ENCODE measurements at places on chromosomes 3 and 15. TPM values are rescaled to one million over a fixed set of nuclear protein-coding genes. Genes with fewer than 3 reads are reported as not detected.
A peak's percentile ranks its signal among the peaks of the same experiment; 100 is the strongest.

- H3K36me3 ChIP-seq, result peaks cover 8% of the 10 kb centered on the region
- no peak for DNase-seq
- no peaks in the 10 kb centered on the region for H3K27me3 ChIP-seq
- H3K4me1 ChIP-seq, result peaks cover 37% of the 10 kb centered on the region
- no peak overlapping the region for H3K27ac ChIP-seq
These were observed 8.8 kb downstream of the FILIP1L start for GRCh38 chr3:100105501-100105900.

GRCh38 chr15:75359537-75360250, 8.7 kb downstream of the MAN2C1 start:
- DNase-seq, result no peak
- no peaks in the 10 kb centered on the region for H3K27me3 ChIP-seq
- no peak overlapping the region for H3K27ac ChIP-seq
- no peaks in the 10 kb centered on the region for H3K36me3 ChIP-seq
- no peaks in the 10 kb centered on the region for H3K4me1 ChIP-seq
- no peak overlapping the region for H3K4me3 ChIP-seq

GRCh38 chr3:195128255-195129071, 142.5 kb downstream of the XXYLT1 start:
- H3K27me3 ChIP-seq, result no peaks in the 10 kb centered on the region
- no peak for DNase-seq
- peaks cover 61% of the 10 kb centered on the region for H3K4me1 ChIP-seq
- H3K27ac ChIP-seq, result peak overlapping the region; percentile 7
- no peak overlapping the region for H3K4me3 ChIP-seq

DNA sequence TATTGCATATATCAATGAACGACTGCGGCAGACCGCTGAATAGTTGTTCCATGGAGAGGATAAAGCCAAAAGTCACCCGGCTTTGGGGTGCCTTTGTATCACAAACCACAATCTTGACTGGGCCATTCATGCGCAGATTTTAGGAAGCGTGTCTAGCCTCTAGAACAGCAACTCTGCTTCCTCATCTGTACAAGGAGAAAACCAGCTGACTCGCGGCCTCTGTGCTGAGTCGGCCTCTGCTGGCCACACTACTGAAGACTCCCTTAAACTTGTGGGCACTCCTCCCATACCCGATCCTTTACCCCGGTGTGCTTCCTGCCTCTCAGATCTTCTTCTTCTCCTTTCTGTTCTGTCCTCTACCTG, 872 bp downstream of the DLEC1 start:
- DNase-seq, result peak; percentile 78
- no peaks in the 10 kb centered on the region for H3K36me3 ChIP-seq
- peaks cover 4% of the 10 kb centered on the region for H3K27me3 ChIP-seq
- H3K27ac ChIP-seq, result peak overlapping the region; percentile 88
- peak overlapping the region; percentile 91 for H3K4me3 ChIP-seq
- H3K4me1 ChIP-seq, result peaks cover 27% of the 10 kb centered on the region

GRCh38 chr3:192901435-192901834, 16.2 kb downstream of the MB21D2 start:
- no peak overlapping the region for H3K27ac ChIP-seq
- H3K4me1 ChIP-seq, result no peaks in the 10 kb centered on the region
- no peaks in the 10 kb centered on the region for H3K36me3 ChIP-seq

DNA sequence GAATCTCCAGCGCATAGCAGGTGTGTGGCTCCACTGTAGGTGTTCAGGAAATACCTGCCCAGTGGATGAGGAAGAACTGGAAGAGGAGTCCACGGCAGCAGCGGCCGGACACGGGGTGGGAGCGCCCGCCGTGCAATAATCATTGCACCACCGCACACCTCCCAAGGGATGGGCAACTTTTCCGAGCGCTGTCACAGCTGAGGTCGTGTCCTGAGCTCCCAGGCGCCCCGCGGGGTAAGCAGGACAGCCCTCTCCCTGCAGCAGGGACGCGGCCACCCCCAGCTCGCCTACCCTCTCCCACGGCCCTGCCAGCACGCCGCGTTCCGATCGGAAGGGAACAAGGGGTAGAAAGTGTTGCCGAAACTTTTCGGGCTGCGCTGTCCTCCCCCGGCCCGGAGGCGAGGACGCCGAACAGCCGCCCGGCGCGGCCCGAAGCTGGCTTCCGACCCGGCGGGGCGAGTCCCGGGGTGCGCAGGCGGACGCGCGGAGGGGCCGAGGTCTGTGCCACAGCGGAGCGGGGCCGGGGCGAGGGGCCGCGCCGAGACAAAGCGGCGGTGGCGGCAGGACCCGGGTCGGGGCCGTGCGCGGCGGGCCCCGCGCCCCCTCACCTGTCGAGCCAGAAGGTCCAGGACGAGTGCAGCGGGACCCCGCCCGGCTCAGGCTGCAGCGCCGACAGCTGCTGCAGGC, 475 bp downstream of the EIF4E3 start:
- DNase-seq, result peak; percentile 42
- H3K27ac ChIP-seq, result no peak overlapping the region
- peaks cover 7% of the 10 kb centered on the region for H3K36me3 ChIP-seq
- H3K27me3 ChIP-seq, result peaks cover 20% of the 10 kb centered on the region
- peak overlapping the region; percentile 90 for H3K4me3 ChIP-seq

- H3K4me1 ChIP-seq, result no peaks in the 10 kb centered on the region
- peaks cover 26% of the 10 kb centered on the region for H3K27me3 ChIP-seq
- no peak for DNase-seq
These were observed 27.0 kb downstream of the C2CD4A start for GRCh38 chr15:62093809-62094208.

GRCh38 chr15:67004142-67004541, 61.3 kb upstream of the SMAD3 start:
- H3K4me1 ChIP-seq, result peaks cover 19% of the 10 kb centered on the region
- no peak overlapping the region for H3K27ac ChIP-seq
- peak; percentile 19 for DNase-seq
- H3K27me3 ChIP-seq, result no peaks in the 10 kb centered on the region
- H3K36me3 ChIP-seq, result no peaks in the 10 kb centered on the region

DNA sequence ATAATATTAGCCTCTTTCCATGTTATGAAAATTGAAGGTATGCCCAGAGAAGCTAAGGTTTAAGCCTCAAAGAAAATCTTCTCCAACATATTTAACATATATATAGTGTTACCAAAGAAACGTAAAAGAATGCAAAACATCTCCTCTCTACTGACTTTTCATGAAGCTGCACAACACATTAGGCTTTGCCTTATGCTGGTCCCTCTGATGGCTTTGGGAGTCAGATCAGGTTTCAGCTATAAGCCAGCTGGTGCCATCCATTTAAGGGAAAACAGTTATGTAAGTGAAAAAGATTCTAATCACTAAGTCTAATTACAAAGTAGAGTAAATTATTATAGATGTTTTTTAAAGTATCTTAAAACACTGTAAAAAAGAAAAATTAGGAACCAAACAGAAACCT, 410.5 kb downstream of the LSAMP start:
- H3K27ac ChIP-seq, result no peak overlapping the region
- H3K27me3 ChIP-seq, result no peaks in the 10 kb centered on the region
- no peak for DNase-seq
- H3K4me1 ChIP-seq, result no peaks in the 10 kb centered on the region
- no peak overlapping the region for H3K4me3 ChIP-seq

IL16 gene
- polyA plus RNA-seq, result 218 TPM

DNA sequence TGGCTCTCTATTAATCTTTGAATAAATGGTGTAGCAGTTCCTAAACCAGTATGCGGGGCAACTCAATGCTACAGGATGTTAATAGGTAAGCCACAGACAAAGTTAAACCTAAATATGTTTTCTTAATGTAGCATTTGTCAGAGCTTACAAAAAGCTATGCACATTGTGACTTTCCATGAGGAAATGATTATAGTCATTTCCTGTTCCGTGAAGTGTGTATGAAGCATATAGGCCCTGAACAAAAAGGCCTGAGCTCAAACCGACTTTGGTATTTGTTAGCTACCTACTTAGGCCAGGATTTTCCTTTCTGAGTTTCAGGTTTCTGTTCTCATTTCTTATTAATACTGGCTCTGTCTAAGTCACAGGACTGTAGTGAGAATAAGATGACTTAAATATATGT, 14.2 kb downstream of the ZNF80 start:
- no peaks in the 10 kb centered on the region for H3K27me3 ChIP-seq
- peak overlapping the region; percentile 23 for H3K27ac ChIP-seq
- peaks cover 6% of the 10 kb centered on the region for H3K36me3 ChIP-seq
- peaks cover 59% of the 10 kb centered on the region for H3K4me1 ChIP-seq
- DNase-seq, result peak; percentile 35

DNA sequence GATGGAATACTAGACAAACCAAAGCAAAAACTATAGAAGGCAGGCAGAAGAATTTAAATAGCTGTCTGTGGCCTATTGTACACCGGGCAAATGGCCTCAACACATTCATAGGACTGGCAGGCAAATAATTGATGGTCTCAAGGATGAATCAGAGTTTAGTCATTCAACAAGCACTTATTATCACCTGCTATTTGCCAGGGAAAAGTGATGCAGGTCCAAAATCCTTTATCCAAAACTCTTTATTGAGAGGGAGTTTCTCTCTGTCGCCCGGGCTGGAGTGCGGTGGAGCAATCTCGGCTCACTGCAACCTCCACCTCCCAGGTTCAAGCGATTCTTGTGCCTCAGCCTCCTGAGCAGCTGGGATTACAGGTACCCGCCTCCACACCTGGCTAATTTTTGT, 2.3 kb downstream of the EIF2AK4 start:
- H3K27me3 ChIP-seq, result peaks cover 5% of the 10 kb centered on the region
- DNase-seq, result no peak
- H3K27ac ChIP-seq, result no peak overlapping the region
- H3K4me3 ChIP-seq, result no peak overlapping the region

FAM81A gene
- 12.4 TPM for polyA plus RNA-seq

DNA sequence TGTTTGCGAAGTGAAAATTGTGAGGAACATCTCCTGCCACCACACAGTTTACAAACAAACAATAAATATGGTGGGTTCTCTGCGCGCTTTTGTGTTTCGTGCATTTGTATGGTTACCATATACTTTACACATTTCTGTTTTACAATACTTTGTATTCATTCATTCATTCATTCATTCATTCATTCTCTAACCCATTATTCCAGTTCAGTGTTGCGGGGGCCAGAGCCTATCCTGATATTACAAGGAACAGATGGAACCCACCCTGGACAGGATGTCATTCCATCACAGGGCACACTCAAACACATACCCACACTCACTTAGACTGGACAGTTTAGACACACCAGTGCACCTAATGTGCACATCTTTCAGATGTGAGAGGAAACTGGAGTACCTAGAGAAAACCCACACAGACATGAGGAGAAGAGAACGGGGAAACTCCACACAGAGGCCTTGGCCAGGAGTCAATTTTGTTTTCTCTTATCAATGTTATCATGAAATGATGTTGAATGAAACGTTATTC, 160.5 kb downstream of the FNDC3B start:
- H3K4me3 ChIP-seq, result no peak overlapping the region
- H3K36me3 ChIP-seq, result peaks cover 5% of the 10 kb centered on the region
- H3K27ac ChIP-seq, result no peak overlapping the region
- DNase-seq, result no peak

- no peak overlapping the region for H3K4me3 ChIP-seq
- DNase-seq, result no peak
- no peaks in the 10 kb centered on the region for H3K36me3 ChIP-seq
- no peaks in the 10 kb centered on the region for H3K4me1 ChIP-seq
- H3K27me3 ChIP-seq, result peaks cover 26% of the 10 kb centered on the region
These were observed 9.7 kb upstream of the DCLK3 start for GRCh38 chr3:36774052-36774451.

DNA sequence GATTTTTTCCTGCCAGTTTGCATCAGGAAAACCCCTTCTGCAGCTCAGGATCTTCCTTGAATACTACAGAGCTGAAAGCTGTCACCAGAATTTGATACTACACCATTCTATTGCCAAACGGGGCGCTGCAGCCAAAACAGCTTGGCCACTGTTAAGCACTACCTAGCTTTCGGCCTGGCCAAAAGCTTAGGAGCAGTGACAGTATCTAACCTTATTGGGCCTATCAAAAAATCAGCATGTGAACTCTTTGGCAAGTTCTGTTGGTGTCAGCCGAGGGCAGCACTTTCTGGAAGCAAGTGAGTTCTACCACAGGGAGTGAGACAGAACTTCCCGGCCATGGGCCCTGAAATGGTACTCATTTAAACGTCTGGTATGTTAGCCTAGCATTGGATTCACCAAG, 16.1 kb upstream of the GYG1 start:
- H3K4me3 ChIP-seq, result no peak overlapping the region
- no peak overlapping the region for H3K27ac ChIP-seq
- no peak for DNase-seq
- H3K27me3 ChIP-seq, result peaks cover 8% of the 10 kb centered on the region

DNA sequence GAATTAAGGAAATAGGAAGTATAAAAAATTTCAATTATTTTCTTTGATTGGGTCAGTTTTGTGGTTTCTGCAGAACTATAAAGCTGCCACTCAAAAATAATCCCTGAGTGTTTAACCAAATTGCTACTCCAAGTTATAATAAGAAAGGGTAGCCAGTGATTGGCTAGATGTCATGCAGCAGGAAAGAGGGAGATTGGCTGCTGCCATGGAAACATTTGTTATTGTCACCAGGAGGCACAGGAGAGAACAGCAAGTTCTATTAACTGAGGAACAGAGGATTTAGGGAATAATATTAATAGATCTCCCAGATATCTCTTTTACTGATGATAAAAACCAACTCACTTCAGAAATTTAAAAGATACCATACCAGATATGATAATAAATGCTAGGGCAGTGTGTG, 42.6 kb downstream of the CLDN1 start:
- no peak overlapping the region for H3K4me3 ChIP-seq
- peaks cover 4% of the 10 kb centered on the region for H3K27me3 ChIP-seq
- H3K27ac ChIP-seq, result no peak overlapping the region
- H3K36me3 ChIP-seq, result no peaks in the 10 kb centered on the region

GP9 gene
- polyA plus RNA-seq, result 0.99 TPM

DNA sequence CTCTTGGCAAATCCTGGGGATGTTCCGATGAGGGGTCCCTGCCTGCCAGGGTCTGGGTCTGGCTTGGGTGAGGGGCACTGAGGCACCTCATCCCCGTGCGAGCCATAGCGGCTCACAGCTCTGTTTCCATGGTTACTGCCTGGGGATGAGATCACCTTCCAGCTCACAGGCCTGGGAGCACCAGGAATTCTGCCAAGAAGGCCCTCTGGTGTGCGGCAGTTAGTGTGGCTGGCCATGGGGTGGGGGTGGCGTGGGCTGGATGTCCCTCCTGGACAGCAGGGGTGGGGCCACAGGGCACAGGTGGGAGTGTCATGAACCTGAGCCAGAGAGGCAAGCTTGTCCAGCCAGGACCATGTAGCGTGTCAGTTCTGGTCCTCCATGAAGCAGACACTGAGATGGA, 22.1 kb upstream of the PRR23E start:
- no peaks in the 10 kb centered on the region for H3K4me1 ChIP-seq
- H3K27me3 ChIP-seq, result peaks cover 62% of the 10 kb centered on the region
- H3K4me3 ChIP-seq, result no peak overlapping the region
- no peak overlapping the region for H3K27ac ChIP-seq
- DNase-seq, result no peak

- H3K36me3 ChIP-seq, result no peaks in the 10 kb centered on the region
- H3K4me3 ChIP-seq, result peak overlapping the region; percentile 13
- H3K27me3 ChIP-seq, result no peaks in the 10 kb centered on the region
These were observed 11.0 kb upstream of the RAP2B start for GRCh38 chr3:153150991-153151390.

- DNase-seq, result no peak
- H3K4me1 ChIP-seq, result peaks cover 7% of the 10 kb centered on the region
- peaks cover 11% of the 10 kb centered on the region for H3K36me3 ChIP-seq
- H3K27me3 ChIP-seq, result no peaks in the 10 kb centered on the region
These were observed 25.5 kb downstream of the RFT1 start for GRCh38 chr3:53104762-53105161.

GRCh38 chr15:60419753-60420152, 22.0 kb upstream of the ANXA2 start:
- H3K36me3 ChIP-seq, result no peaks in the 10 kb centered on the region
- no peaks in the 10 kb centered on the region for H3K4me1 ChIP-seq
- no peak overlapping the region for H3K27ac ChIP-seq
- H3K27me3 ChIP-seq, result no peaks in the 10 kb centered on the region

ITIH1 gene
- polyA plus RNA-seq, result 1.7 TPM
